NCI-H187 (cell line): ENCODE measurements at places on chromosomes 2 and 18.

DNA sequence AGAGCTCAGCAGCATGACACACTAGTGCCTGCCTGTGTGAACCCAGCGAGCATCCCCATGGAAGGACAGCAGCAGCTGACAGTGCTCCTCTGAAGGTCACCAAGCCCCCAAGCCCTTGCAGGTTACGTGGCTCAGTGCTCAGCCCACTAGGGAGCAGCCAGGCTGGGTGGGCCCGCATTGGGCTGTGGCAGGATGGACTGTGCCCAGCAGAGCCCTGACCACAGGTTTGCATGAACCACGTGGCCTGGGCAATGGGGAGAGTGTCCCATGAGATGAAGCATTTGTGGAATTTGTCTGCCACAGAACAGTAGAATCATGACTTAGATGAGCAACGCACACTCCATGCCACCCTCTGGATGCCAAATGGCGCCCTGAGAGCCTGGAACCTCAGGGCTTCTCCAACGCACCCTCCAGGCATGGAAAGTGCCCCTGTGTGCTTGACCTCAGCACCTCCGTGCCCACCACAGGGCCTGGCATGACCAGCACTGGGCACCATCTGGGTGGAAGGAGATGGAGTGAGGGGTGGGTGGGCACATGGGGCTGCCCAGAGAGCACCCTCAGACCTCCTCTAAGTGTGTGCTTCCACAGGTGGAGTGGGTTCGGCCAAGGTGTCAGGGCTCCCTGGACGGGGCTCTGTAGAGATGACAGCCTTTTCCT, 216.1 kb upstream of the RAB6C start:
- no peak for DNase-seq

GRCh38 chr18:3688690-3689089, 238.7 kb downstream of the TGIF1 start:
- no peak for DNase-seq

GRCh38 chr18:73136134-73136533, 268.3 kb upstream of the NETO1 start:
- DNase-seq = no peak

DNA sequence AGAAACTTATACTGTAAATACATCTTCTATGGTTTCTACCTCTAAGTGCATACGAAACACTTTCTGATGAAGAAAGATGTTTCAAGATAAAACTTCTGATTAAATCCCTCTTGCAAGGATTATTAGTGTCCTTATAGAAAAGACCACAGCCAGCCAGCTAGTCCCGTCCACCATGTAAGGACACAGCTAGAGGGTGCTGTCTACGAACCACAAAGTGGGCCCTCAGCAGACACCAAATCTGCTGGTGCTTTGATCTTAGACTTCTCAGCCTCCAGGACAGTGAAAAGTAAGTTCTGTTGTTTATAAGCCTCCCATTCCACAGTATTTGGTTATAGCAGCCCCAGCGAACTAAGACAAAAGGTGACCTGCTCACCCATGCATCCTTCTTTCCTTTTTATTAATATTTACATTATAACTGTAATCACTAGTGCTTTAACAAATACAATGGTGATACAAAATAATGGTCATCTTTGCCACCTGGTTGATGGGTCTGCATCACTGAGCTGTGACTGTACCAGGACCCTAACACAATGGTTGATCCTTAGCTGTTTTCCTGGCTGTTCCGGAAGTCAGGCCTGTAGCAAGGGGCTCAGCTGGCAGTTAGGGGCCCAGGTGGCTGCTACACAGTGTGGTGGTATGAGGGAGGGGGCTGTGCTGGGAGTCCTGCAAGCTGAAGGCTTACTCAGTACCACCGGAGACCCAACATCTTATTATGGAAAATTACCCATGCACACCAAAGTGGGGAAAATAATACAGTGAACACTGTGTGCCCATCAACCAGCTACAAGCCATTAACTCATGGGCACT, 108.5 kb upstream of the SMAD7 start:
- no peak for DNase-seq

DNA sequence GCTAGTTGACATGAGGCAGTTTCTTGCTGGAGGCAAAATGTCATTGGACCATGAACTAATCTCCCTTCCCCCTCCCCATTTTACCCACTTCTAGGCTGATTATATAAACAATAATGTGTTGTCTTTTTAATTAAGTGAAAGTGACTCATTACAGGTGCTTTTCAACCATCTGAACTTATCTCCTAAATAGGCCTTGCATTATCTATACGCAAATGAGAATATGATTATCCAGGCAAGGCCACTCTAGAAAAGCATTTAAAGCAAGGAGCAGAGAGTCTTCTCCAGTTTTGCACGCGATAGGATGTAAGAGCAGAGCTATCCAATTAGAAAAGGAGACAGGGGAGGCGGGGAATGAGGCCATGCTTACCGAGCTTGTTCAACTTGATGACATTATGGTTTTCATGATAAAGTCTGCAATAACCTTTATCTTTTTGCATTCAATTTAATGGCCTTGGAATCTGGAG, 286.1 kb upstream of the SIX3 start:
- DNase-seq = no peak

DNA sequence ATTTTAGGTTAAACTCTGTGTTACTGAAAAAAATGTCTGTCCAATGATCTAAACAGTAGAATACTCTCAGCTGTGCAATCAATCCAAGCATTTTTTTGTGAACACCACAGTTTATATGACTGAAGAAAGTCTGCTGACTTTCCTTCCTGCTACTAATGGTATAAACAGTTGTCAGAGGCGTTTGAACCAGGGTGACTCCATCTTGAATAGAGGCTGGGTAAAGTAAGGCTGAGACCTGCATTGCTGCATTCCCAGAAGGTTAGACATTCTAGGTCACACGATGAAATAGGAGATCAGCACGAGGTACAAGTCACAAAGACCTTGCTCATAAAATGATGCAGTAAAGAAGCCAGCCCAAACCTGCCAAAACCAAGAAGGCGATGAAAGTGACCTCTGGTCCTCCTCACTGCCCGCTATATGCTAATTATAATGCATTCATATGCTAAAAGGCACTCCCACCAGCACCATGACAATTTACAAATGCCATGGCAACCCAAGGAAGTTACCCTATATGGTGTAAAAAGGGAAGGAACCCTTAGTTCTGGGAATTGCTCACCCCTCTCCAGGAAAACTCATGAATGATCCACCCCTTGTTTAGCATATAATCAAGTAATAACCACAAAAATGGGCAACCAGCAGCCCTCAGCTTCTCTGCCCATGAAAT, 31.3 kb downstream of the POU3F3 start:
- no peak for DNase-seq

GRCh38 chr2:187364696-187365095, 83.4 kb downstream of the CALCRL start:
- no peak for DNase-seq

DNA sequence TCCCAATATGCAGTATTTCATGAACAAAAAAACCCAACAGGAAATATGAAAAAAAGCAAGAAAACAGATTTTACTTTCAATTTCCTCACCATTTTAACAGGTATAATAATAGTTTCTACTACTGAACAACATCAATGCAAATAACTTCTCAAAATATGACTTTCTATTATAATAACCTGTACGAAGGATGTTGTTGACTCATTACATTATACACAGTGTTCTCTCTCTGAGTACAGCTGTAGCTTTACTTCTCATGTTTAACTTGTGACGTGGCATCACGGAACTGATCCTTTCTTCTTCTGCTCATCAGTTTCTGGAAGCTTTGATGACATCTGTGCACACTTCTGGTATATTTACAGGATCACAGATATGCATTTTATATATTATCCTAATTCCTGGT, 40.0 kb downstream of the FAM228A start:
- DNase-seq = no peak

- peak; percentile 56 for DNase-seq
Observed at GRCh38 chr18:33578518-33579348, 714 bp downstream of the ASXL3 start.

DNA sequence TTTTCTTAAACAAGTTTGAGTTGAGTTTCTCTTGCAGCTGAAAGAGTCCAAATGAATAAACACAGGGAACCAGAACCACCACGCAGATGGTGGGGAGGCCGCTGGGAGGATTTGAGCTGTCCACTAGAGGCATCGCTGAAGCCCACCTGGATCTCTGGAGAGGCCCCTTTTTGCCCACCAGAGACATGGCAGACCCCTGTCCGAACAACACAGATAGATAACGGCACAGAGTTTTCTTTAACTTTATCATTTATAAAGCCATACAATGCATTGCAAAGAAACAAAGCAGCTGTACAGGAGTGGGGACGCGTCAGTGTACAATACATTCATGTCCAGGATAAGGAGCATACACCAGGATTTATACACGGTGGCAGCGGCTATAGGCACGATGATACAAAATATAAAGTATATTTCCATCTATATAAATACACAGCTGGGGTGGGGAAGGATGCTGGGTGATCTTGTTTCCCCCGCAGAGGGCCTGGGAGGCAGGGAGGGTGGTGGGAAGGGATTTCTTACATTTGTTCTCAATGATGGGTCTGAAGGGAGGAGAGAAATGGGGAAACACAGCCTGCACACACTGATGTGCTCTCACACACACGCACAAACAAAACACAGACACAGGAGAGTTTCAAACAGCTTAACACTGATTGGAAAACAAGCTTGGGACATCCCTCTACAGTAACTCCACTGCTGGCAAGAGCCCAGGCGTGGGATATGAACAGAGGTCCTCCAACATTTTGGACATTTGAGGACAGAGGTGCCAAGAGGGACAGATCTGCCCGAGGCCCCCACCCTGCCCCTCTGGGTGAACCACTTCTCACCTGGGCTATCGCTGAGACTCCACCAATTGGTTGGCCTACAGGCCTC, 203.0 kb downstream of the TNS1 start:
- no peak for DNase-seq

- no peak for DNase-seq
Observed at GRCh38 chr2:241657786-241658254, 20.3 kb downstream of the ATG4B start.

GRCh38 chr2:120914839-120915521, 179.3 kb downstream of the GLI2 start:
- DNase-seq = no peak

DNA sequence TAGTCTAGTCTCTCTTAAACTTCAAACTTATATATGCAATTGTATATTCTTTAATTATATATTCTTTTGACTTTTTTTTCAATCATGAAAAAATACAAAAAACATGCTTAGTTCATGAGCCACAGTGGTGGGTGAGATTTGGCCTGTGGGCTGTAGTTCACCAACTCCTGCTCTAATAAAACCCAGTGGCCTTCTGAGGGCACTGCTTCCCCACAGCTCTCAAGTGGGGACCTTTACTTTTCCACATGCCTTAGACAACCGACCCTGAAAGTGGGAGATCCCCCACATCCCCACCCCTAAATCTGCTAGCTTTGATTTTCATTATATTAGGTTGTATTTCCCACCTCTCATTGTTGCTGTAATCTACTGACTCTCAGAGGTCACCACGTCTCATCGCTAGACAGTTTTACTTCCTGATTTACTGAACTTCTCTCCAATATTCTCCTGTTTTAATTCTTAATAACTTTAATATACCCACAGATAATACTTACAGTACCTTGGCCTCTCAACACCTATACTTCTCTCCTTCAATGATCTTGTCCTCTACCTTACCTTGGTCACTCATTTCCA, 57.3 kb downstream of the ROCK1 start:
- no peak for DNase-seq

DNA sequence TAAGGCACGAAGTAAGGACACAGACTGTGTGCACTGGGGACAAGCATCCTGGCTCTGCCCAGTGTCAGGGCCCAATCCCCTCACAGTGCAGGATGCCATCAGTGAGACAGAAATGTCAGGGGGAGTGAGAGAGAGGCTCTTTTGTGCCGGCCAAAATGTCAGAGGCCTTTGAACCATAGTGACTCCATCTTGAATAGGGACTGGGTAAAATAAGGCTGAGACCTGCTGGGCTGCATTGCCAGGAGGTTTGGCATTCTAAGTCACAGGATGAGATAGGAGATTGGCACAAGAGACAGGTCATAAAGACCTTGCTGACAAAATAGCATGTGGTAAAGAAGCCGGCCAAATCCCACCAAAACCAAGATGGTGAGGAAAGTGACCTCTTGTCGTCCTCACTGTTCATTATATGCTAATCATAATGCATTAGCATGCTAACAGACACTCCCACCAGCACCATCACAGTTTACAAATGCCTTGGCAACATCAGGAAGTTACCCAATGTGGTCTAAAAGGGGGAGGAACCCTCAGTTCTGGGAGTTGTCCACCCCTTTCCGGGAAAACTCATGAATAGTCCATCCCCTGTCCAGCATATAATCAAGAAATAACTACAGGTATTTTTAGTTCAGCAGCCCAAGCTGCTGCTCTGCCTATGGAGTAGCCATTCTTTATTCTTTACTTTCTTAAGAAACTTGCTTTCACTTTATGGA, 337.4 kb downstream of the LPIN1 start:
- no peak for DNase-seq

DNA sequence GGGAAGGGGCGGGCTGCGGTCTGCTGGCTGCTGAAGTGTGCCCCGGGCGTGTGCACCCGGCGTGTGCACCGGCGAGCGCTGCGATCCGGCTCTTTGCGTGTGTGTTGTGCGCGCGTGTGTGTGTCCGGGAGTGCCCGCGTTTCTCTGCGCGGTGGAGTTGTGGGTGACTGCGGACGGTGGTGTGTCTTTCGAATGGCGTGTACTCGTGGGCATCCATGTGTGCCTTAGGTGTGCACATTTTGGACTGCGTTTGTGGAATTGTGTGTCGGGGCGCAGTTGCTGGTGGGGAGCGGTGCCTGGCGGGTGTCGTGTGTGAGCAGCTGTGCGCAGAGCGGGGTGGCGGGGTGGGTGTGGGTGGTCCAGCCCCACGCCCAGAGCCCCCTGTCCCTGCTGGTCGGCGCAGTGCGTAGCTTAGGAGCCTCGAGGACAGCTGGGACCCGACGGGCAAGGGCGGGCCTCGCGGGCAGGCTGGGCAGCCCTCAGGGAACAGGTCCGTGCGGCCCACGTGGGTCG, 533 bp downstream of the HPCAL1 start:
- DNase-seq = peak; percentile 55

DNA sequence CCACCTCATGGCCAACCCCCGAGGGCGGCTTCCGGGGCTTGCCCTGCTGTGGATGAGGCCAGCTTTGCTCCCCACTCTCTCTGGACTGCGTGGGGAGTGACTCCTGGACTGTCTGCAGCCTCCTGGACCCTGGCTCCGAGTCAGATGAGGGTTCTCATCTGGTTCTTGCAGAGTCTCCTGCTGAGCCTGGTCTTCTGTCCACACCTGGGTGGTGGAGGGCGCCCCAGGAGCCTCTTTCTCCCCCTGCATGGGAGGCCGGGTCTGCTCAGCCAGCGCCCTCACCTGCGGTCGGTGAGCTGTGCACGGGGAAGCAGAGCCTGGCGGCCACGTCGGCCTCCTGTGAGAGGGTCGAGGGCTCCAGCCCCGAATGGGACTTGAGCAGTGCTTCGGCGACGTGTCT, 78.3 kb downstream of the RTP5 start:
- no peak for DNase-seq
